Lower lobe of right lung (tissue), 2 donors: ENCODE measurements at places on chromosomes 6 and 20. TPM values are rescaled to one million over a fixed set of nuclear protein-coding genes. Genes with fewer than 3 reads are reported as not detected.

ADGRF4 gene
- not detected for total RNA-seq

TP53RK gene
- total RNA-seq, result 11.9 TPM

- no peak for DNase-seq
Observed at GRCh38 chr20:62780696-62781095, 15.6 kb upstream of the MRGBP start.

DNA sequence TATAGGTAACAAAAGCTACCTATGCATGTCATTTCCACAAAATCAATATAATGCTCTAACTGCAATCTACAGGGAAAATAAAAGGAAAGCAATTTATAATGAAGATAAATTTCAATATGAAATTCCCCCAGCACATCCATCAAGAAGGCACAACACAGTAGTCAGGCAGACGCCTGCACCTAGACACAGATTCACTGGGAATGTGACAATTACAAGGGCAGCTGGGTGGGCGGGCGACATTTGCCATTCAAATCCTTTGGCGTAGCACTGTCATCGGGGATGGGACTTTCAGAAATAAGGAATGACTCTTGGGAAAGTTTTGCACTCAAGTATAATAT is 60.4 kb downstream of the SULF2 start:
- no peak for DNase-seq

- no peak for DNase-seq
Observed at GRCh38 chr6:158771399-158772152, 47.6 kb downstream of the EZR start.

DNA sequence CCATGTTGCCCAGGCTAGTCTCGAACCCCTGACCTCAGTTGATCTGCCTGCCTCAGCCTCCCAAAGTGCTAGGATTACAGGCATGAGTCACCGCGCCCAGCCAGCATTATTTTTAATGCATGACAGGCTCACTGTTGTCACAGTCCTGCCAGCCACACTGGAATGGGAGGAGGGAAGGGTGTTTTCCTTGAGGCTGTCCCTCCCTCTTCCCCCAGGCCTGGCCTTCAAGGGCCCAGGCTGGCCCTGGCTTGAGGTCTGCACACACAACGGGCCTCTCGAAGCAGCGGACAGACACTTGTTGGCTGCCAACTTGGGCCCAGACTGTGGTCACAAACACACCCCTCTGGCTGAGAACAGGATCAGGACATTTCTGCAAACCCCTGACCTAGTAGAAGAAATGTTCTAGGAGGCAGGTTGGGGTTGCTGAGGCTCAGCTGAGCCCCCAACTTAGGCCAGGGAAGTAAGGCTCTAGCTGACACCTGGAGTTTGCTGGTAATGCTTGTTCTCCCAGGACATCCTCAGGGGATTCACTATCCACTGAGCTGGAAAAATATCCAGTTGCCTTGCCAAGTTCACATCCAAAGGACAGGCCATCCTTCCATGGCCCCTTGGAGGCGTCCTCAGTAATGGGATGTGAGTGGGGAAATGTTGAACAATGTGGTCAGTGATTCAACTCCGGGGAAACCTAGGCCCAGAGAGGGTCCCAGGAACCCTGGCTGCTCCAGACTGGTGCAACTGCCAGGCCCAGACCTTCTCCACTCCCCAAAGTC is 9.9 kb downstream of the SNTA1 start:
- DNase-seq, result peak; percentile 60

GRCh38 chr6:140376209-140376608 is 1001.8 kb upstream of the CITED2 start:
- DNase-seq, result no peak

DNA sequence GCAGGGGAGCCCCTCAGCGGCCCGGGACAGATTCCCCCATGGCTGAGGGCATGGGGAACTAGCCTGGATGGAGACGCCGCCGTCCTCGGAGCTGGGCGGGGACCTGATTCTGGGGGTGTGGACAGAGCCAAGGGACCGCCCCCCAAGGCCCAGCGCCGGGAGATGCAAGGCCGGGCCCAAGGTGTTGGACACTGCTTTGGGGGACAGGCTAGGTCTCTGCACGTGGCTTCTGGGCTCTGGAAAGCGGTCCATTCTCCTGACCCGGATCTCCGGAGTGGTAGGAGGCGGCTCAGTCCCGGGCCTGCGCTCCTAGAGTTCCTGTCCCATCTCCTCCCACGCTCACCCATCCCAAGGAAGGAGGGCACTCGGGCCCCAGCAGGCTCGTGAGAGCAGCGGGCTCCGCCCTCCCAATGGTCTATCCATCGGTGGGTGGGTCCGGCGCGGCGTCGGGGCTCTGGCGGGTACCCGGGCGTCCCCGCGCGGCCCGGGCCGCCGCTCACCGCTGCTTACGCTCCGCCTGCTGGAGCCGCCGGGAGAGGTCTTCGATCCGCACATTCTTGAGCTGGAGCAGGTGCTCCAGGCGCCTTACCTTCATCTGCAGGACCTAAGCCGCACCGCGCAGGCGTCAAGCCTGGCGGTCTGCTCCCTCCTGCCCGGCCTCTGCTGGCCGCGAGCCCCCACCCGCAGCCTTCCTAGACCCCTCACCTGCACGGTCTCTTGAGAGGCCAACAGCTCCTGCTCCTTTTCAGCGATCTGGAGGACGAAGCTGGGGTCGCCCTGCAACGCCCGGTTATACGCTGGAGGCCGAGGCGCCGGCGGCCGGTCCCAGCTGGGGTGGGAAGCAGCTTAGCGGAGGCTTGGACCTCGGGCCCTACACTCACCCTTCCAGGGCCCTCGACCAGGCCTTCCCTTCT is 3.3 kb downstream of the SPEF1 start:
- peak; percentile 84 for DNase-seq

DNA sequence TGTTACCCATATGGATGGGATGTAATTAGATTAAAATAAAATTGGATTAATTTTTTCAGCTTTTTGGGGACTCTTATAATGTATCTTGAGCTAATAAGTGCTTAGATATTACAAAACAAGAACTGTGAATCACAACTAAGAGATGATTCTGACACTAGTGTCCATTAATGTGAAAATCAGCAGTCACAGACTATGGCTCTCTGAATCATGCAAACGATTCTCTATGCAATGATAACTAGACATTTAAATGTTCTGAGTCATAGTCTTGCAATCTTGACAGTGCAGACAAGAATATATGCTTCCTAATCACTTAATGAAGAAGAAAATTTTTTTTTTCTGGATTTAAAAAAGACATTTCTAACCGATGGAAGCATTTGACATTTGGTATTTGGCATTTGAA is 82.2 kb upstream of the OPRM1 start:
- DNase-seq, result no peak

DACT2 gene
- total RNA-seq, result 2.4 TPM

PBOV1 gene
- total RNA-seq, result not detected

HLA-DRA gene
- 2,056 TPM for total RNA-seq

ARMH2 gene
- 0.68 TPM for total RNA-seq

DEFB124 gene
- total RNA-seq, result not detected

DNA sequence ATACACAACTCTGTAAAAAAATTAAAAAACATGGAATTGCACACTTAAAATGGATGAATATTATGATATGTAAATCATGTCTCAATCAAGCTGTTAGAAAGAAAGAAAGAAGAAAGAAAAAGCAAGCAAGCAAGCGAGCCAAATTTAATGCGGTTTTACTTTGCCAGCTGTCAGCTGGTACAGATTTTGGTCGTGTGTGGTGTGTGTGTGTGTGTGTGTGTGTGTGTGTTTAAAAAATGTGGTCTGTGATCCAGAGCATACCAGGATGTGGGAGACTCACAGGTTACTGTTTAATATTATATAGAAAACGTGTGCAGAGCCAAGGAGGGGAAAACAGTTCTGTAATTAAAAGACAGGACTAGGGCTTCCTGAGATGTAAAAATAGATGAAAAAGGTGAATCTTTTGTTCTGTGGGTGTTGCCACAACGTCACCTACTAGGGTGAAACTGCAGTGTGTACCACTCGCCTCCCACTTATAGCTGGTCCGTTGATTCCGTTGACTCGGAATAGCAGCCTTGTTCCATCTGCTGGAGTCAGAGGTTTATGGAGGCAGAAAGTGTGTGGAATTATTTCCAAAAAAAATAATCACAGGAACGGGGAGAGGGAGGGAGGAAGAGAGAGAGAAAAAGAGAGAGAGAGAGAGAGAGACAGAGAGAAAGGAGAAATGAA is 197.7 kb downstream of the BCAS1 start:
- DNase-seq, result no peak

DNA sequence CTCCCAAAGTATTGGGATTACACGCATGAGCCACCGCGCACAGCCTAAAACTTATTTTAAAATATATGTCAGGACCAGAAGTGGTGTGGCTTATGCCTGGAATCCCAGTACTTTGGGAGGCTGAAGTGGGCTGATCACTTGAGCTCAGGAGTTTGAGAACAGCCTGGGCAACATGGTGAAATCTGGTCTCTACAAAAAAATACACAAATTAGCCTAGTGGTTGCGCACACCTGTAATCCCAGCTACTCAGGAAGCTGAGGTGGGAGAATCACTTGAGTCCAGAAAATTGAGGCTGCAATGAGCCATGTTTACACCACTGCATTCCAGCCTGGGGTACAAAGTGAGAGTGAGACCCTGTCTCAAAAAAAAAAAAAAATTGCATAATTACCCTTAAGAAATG is 13.7 kb downstream of the PXT1 start:
- DNase-seq, result no peak

GRCh38 chr20:5508044-5508443 is 191.3 kb upstream of the PROKR2 start:
- no peak for DNase-seq

- DNase-seq, result no peak
Observed at GRCh38 chr6:118748311-118749062, 97.1 kb upstream of the CEP85L start.

GRCh38 chr6:34795836-34796425 is 4.0 kb downstream of the BLTP3A start:
- no peak for DNase-seq

DNA sequence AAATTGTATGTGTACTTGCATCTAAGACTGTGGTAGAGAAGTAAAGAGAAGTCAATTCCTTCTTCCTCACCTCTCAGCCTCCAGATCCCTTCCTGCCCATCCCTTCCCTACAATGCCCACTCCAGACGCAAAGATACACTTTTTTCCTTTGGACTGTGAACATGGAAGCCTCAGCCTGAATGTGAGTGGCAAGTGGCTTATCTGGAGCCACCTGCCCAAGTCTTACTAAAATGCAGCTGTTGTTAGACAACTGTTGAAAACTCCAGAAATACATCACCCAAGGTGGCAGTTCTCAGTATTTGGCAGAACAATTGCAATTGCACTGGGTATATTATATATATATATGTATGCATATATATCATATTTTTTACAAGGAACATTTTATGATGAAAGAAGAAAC is 7.5 kb downstream of the VGLL2 start:
- no peak for DNase-seq

KCNK15 gene
- 0.89 TPM for total RNA-seq

- DNase-seq, result no peak
Observed at GRCh38 chr20:57298457-57298856, 31.1 kb upstream of the SPO11 start.

DNA sequence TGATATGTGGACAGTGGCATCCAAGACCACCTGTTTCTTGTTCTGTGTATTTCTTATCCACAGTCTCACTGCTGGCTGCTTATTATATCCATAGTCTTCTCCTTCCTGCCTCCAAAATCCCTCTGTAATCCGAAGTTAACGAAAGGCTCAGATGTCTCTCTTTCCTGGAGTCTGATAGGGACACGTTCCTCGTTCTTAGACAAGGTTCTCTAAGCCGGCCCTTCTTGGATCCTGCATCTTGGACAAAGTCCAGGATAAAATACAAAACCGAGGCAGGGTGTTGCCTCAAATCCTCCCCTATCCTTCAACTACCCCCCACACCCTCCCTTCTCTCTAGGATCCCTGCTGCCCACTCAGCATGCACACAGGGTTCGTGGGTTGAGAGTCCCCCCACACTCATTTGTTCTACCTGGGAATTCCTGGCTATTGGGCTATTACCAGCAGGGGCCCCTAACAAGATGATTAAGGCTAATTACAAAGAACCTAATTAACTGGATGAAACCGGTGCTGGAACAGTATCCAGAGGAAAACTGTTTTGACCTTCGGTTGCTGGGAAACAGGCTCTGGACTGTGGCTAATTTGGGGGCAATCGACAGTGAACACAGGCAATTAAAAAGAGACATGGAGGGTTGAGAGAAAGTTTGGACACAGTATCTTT is 32.7 kb upstream of the MRPS10 start:
- DNase-seq, result no peak

DNA sequence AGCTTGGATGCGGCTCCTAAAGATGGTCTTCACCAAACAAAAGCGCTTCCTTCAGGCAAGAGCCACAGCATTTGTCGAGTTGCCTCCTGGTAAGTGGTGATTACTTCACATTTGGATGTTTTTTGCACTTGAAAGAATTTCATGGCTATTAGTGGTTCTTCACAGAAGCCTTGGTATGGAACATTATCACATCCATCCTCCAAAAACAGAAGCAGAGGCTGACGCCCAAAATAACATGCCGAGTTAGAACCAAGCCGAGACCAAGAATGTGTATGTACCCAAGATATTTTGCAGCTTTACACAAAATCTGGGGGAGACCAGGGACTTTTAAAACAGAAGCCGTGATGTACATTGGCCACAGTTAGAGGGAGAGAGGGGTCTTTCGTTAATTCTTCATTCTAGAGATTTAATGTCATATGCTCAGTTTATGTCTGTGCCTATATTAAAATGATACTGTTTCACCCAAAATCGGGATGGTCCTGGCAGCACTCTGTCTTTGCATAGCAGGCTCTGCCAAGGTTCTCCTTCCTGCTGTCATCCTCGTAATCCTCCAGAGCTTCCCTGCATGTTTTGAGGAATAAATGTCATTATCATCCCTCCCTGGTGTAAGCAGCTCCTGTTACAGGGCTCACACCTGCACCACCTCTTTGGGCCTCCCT is 109.3 kb downstream of the TMEM242 start:
- DNase-seq, result no peak

IL17F gene
- total RNA-seq, result not detected

GRCh38 chr6:91606148-91606901 is 1019.5 kb upstream of the MAP3K7 start:
- DNase-seq, result no peak

ECT2L gene
- 3.9 TPM for total RNA-seq

FAM229B gene
- total RNA-seq, result 13.6 TPM

DNA sequence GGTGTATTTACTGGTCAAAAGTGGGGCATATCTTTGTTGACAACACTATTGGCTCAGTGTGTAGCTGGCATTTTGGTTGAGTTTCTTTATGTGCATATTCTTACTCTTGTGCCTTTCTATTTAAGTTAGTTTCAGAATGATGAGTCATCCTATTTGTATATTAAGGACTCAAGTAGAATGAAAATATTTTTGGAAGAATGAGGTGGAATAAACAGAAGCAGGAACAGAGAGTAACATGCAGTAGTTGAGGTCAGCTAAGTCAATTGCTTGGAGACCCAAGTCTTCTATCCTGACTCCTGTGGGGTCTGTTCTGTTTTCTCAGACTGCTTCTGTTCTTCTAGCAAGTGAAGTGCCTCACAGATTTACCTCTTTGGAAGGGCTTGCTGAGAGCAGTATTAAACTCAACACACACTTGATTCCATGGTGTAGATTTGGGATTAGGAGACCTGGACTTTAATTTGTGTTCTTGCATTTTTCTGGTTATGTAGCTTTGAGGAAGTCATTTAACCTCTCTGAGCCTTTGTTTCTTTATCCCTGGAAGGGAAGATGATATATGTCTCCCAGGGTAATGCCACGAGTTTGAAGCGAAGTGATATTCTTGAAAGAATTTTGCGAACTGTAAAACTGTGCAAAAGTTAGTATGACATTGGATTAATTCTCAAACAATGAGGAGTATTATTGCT is 324.3 kb downstream of the QKI start:
- no peak for DNase-seq

GABRR1 gene
- not detected for total RNA-seq

- DNase-seq, result no peak
Observed at GRCh38 chr20:2694519-2694918, 1.9 kb downstream of the EBF4 start.

PRL gene
- not detected for total RNA-seq

GRCh38 chr6:157906537-157907061 is 75.1 kb upstream of the SYNJ2 start:
- DNase-seq, result no peak
